ENCODE measurements at places on chromosomes 2 and 18.

DNA sequence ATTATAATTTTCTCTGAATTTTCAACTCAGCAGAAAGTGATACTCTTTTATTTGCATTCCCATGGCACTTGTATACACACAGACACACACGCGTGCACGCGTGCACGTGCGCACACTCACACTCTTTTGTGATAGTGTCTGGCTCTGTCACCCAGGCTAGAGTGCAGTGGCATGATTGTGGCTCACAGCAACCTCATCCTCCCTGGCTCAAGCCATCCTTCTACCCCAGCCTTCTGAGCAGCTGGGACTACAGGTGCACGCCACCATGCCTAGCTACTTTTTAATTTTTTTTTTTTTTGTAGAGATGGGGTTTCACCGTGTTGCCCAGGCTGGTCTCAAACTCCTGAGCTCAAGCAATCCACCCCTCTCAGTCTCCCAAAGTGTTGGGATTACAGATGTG lies 123.2 kb downstream of the MC4R start:
- no peak for DNase-seq

- DNase-seq, result no peak
Observed at GRCh38 chr2:204436230-204436629, 109.0 kb upstream of the PARD3B start.

DNA sequence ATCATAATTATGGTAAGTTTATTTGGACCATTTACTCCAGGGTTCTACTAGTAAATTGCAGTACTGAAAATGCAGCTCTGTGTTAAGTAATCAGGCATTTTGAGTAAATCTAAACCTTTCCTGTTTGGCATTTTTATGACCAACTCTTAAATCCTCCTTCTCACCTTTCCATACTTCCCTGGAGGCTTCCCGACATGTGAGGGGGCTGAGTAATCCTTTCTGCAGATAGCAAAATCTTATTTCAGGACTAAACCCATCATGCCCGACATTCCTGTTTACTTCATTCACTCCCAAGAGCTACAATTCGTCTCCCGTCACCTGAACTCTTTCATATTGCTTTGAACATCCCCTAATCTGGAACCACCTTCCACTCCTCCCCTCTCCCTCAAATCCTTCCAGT lies 296.6 kb downstream of the IKZF2 start:
- no peak for DNase-seq

DNA sequence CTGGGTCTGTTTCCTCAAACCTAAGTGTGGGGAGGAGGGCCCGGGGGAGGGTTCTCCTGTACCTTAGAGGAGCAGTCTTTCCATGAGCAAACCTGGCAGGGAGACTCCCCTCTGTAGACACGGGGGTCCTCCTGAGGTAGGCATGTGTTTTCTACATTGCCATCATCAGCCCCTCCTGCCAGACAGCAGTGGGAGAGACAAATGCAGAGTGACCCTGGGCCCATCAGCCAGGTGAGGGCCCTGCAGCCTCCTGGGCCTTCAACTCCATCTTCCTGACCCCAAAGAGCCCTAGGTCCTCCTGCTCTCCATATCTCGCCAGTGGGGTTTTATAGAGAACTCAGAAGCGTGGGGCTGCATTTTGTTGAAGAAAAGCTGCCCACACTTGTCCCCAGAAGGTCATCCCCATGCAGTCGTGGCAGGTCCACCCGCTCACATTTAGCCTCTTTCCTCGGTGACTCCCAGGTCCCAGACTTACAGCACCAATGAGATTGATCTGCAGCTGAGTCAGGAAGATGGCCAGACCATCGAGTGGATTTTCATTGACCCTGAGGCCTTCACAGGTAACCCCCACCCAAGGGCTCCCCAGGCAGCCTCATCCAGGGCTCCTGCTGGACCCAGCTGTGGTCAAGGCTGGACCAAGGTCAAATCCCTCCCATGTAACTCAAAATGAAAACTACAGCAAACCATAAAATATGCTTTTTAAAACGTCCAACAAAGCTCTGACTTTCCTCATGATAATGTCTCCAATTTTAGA lies 2.6 kb downstream of the CHRNG start:
- no peak for DNase-seq

DNA sequence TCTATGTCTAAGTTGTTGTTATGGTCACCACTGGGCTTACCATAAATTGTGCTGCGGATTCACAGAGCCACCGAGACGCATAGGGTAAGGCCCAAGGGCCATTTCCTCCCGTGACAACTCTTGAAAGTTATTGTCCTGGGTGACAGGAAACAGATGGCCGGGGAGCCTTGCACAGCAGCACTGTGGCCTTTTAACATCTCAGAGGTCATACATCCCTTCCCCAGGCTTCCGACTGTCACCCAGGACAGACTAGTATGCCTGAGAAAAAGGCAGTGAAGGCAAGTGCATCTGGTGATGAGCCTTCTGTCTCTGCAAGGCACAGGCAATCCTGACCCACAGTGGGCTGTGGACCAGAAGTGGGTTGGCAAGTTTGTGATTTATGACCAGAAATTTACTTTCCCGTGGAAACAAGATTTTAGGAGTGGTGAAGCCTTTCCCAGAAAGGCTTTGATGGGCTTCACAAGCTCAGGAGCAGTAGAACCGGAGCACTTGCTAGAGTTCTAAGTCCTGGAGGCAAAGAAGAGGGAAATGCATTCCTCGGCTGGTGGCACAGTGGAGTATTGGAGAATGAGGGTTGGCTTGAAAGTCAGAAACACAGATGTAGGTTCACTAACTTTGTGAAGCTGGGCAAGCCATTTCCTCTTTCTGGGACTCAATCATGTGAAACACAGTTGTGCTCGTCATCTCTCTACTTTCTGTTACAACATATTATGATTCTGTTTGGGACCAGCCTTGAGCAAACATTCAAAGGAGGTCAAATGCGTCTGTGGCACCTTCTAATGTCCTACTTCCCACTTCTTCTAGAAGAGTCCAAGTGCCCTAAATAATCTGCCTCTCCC lies 2.0 kb upstream of the CAPN14 start:
- DNase-seq, result no peak

- no peak for DNase-seq
Observed at GRCh38 chr2:146246736-146247523, 1597.9 kb upstream of the ACVR2A start.

DNA sequence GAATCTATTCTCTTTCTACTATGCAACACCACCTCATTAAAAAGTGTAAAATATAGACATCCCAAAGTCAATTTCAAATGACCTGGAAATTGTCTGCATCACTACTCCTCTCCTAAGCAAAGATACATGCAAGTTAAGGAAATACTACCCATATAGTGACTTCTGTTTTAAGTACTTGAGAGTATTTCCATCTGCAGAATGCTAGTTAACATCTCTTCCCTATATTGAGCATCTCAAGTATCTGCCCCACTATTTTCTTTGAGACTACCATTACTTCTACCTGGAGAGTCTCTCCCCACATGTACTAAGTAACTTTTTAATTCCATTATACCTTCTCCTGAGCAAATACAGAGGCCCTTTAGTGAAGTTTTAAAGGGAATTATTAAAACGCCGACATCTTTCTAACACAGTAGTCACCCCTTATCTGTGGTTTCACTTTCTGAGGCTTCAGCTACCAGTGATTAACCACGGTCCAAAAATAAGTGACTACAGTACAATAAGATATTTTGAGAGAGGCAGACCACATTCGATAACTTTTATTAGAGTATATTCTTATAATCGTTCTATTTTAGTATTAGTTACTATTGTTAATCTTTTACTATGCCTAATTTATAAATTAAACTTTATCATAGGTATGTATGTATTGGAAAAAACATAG lies 21.8 kb downstream of the CWC22 start:
- no peak for DNase-seq

DNA sequence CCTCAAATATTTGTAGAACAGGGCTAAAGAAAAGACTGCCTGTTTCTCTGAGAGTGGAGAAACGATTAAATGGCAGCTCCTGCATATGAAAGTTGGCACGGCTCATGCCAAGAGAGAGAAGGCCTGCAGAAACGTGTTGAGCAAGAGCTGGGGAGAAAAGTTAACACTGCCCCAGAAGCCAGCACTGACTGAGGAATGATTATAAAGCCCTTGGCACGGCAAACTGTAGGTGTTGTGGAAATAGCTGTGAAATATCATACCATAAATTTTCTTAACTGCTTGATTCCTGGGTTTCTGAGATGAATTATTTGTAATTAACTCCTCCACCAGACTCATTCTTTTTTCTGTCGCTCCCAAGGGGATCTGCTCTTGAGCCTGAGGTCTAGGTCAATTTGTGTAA lies 4.3 kb downstream of the FRZB start:
- no peak for DNase-seq

DNA sequence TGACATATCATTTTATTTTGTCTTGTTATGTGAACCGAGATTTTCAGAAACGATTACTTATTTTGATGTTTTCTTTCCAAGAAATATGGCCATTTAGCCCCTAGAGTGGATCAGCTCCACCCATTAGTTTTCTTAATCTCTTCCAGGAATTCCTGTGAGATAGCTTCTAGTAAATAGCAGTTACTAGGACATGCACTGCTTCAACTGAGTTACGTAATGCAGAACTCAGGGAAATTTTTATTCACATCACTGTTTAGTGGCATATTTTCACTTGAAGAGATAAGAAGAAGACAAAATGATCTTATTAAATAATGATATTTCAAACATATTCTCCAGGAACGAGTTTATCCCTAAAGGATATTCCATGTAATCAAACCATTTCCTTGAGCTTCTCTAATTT lies 573.5 kb upstream of the CNTNAP5 start:
- DNase-seq, result no peak

GRCh38 chr2:139386401-139386800 lies 606.2 kb upstream of the NXPH2 start:
- no peak for DNase-seq

DNA sequence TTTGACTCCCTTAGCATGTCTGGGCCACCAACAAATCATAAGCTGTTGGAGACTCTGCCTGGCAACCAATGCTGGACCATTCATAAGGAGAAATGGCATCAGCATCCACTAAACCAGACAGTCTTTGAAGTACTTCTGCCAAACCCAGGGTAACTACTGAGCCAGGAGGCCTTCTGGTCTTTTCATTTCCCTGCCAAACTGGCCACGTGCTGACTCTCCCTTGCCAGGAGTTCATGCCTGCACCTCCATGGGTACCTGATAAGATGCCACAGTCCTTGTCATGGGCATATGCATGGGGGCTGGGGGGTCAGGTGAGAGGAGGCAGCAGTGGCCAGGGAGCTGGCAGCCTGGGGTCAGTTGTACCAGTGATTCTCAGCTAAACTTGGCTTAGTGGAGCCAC lies 34.2 kb upstream of the DAPL1 start:
- DNase-seq, result no peak

DNA sequence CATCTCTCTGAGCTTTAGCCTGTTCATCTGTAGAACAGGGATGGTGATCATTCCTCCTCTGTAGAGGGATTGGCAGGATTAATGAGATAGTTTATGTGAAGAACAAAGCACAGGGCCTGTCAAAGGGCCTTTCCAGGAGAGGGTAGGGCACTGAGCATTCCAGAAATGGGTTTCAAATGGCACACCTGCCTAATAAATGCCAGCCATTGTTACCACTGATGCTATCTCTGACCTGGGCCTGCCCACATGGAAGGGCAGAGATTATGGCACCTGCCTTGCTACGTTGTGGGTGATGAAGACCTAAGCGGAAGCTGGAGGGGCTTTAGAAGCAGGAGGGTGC lies 31.0 kb upstream of the GMPPA start:
- DNase-seq, result no peak

DNA sequence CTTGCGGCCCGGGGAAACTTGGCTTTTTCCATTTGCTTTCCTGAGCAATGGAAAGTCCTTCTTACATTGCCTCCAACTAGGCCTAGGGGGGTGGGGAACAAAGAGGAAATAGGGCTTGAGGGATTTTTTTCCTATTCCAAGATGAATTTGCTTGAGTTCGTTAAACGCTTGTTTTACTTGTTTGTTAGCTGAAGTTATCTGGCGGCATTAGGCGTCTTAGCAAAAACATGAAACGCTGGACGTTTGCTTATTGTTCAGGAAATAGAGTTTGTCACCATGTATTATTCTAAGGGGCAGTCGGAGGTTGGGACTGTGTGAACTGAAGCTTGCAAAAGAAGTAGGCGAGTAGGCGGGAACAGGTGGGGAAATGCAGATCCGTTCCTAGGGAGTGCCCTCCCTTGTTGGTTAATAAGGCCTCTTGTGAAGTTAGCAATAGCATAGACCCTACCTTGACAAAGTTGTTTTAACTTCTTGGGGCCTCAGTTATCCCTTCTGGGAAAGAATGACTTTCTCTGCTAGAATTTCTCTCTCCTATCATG lies 1.9 kb downstream of the CABLES1 start:
- no peak for DNase-seq

- DNase-seq, result no peak
Observed at GRCh38 chr18:67553437-67553836, 36.9 kb upstream of the DSEL start.

DNA sequence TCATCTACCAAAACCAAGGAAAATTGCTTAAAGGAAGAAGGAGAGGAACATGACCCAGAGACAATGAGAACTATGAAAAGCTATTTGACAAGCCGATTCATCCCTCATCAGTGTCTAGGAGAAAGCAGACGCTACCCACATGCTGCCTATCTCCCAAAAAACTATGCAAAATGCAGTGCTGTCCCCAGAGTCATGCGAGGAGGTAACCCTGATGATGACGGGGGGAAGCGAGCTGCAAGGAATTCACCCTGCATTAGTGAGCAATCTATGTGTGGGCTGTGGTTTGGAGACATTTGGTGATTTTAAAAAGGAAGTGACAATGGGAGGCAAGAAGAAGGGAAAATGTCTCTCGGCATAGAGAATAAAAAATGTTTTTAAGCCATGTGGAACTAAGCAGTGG lies 472.7 kb downstream of the CMPK2 start:
- DNase-seq, result no peak

DNA sequence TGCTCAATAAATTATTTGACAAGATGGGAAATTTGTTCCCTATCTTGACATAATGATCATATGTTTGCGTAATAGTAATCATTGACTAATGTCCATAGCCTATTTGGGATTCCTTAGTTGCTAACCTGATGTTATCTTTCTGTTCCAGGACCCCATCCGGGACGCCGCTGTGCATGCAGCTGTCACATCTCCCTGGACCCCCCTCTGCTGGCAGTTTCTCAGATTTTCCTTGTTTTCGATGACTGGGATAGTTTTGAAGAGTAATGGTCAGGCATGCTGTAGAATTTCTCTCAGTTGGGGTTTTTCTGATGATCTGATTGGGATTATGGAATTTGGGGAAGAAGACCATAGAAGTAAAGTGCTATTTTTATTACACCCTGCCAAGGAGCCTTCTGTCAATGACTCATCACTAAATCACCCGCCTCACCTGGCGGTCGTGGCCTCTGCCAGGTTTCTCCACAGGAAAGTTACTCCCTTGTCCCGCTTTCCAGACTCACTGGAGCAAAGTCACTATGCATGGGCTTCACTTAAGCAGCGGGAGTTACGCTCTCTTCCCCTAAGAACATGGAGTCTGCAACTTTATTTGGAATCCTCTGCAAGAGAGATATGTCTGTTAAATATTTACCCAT lies 19.9 kb upstream of the TMEM18 start:
- DNase-seq, result no peak
